ENCODE measurements at places on chromosomes 6 and 20.

- DNase-seq: no peak
- no peaks in the 10 kb centered on the region for H3K4me1 ChIP-seq
- H3K4me3 ChIP-seq: no peak overlapping the region
- peaks cover 17% of the 10 kb centered on the region for H3K27me3 ChIP-seq
- no peaks in the 10 kb centered on the region for H3K36me3 ChIP-seq
Measured at GRCh38 chr6:66344796-66345195, 637.8 kb upstream of the EYS start.

- no peak for DNase-seq
- H3K36me3 ChIP-seq: no peaks in the 10 kb centered on the region
- H3K4me3 ChIP-seq: no peak overlapping the region
- peaks cover 50% of the 10 kb centered on the region for H3K27me3 ChIP-seq
Measured at GRCh38 chr20:63366390-63367365, 5.5 kb upstream of the CHRNA4 start.

- peak overlapping the region; percentile 86 for H3K27ac ChIP-seq
- peak overlapping the region; percentile 75 for H3K4me3 ChIP-seq
- H3K4me1 ChIP-seq: peaks cover 35% of the 10 kb centered on the region
- DNase-seq: no peak
- no peaks in the 10 kb centered on the region for H3K36me3 ChIP-seq
Measured at GRCh38 chr6:163414946-163415619, 565 bp downstream of the QKI start.

- H3K4me3 ChIP-seq: no peak overlapping the region
- peaks cover 24% of the 10 kb centered on the region for H3K4me1 ChIP-seq
- no peak for DNase-seq
- H3K27me3 ChIP-seq: peaks cover 7% of the 10 kb centered on the region
Measured at GRCh38 chr20:48015943-48016723, 230.9 kb upstream of the SULF2 start.

DNA sequence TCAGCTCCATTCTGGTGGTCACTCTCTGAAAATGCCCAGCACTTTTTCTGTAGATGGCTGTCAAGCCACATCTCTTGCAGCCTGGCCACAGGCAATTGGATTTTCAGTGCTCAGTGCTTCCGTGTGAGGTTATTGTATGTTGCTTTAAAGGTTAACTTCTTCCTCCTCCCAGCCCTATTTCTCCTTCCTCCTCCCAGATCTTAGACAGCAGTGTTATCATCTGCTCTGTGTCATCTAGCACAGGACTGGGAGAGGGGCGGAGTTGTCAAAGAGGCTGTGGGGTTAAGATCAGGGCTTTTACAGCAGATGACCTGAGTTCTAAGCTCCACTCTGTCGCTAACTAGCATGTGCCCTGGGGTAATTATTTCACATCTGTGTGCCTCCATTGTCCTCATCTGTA lies 129.0 kb downstream of the PHACTR3 start:
- H3K4me3 ChIP-seq: no peak overlapping the region
- no peak for DNase-seq
- H3K4me1 ChIP-seq: no peaks in the 10 kb centered on the region
- H3K27me3 ChIP-seq: no peaks in the 10 kb centered on the region

DNA sequence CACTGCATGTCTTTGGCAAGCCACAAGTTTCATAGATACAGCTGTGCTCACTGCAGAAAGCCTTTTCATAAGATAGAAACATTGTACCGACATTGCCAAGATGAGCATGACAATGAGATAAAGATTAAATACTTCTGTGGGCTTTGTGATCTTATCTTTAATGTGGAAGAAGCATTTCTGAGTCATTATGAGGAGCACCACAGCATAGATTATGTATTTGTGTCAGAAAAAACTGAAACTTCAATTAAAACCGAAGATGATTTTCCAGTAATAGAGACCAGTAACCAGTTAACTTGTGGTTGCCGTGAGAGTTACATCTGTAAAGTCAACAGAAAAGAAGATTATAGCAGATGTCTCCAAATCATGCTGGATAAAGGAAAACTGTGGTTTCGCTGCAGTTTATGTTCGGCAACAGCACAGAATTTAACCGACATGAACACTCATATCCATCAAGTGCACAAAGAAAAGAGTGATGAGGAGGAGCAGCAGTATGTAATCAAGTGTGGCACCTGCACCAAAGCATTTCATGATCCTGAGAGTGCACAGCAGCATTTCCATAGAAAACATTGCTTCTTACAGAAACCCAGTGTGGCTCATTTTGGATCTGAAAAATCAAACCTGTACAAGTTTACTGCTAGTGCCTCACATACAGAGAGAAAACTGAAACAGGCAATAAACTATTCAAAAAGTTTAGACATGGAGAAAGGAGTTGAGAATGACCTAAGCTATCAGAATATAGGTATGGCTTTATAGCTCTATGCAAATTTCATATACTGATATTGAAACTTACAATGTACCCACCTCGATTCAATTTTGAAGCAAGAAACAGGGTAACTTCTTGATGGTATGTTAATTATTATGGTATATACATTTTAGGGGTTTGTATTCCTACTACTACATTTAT lies 23.9 kb upstream of the BAG2 start:
- peaks cover 10% of the 10 kb centered on the region for H3K4me1 ChIP-seq
- no peak overlapping the region for H3K4me3 ChIP-seq
- DNase-seq: no peak
- peaks cover 66% of the 10 kb centered on the region for H3K36me3 ChIP-seq
- no peaks in the 10 kb centered on the region for H3K27me3 ChIP-seq
- peak overlapping the region; percentile 45 for H3K27ac ChIP-seq

- no peaks in the 10 kb centered on the region for H3K27me3 ChIP-seq
- no peaks in the 10 kb centered on the region for H3K36me3 ChIP-seq
- H3K4me3 ChIP-seq: no peak overlapping the region
- peak overlapping the region; percentile 53 for H3K27ac ChIP-seq
Measured at GRCh38 chr6:37882724-37883413, 63.3 kb downstream of the ZFAND3 start.

GRCh38 chr6:16183187-16183664 lies 54.3 kb downstream of the MYLIP start:
- H3K4me1 ChIP-seq: peaks cover 17% of the 10 kb centered on the region
- H3K36me3 ChIP-seq: no peaks in the 10 kb centered on the region

DNA sequence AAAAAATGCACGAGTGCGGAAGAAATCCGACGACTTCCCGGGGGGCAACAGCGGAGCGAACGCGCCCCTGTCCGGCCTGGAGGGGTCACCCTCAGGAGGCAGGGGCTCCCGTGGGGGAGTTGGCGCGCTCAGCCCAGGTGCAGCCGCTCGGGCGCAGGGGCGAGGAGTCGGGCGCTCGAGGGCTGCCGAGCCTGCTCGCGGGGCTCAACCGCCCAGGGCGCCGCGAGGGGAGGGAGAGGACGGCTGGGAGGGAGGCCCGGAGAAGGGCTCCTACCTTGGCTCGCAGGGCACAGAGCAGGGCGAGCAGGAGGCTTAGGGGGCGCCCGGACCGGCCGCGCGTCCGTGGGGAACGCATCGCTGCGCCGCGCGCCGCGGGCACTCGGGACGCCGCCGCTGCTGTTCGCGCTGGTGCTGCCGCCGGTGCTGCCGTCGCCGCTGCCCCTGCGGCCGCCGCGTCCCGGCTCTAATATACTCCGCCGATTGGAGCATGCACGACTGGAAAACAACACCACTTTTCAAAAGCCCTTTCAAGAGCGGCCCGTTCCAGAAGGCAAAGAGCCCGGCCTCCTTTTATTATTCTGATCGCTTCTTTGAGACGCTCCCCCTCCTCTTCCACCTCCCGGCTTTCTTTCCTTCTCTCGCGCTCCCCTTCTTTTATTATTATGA lies 490 bp downstream of the JAG1 start:
- H3K27me3 ChIP-seq: peaks cover 6% of the 10 kb centered on the region
- H3K4me3 ChIP-seq: peak overlapping the region; percentile 98
- H3K36me3 ChIP-seq: peaks cover 3% of the 10 kb centered on the region
- peaks cover 40% of the 10 kb centered on the region for H3K4me1 ChIP-seq
- no peak for DNase-seq

GRCh38 chr20:34532320-34532719 lies 16.1 kb downstream of the DYNLRB1 start:
- H3K4me1 ChIP-seq: peaks cover 4% of the 10 kb centered on the region
- no peak overlapping the region for H3K4me3 ChIP-seq
- DNase-seq: no peak
- no peaks in the 10 kb centered on the region for H3K27me3 ChIP-seq
- H3K27ac ChIP-seq: no peak overlapping the region

DNA sequence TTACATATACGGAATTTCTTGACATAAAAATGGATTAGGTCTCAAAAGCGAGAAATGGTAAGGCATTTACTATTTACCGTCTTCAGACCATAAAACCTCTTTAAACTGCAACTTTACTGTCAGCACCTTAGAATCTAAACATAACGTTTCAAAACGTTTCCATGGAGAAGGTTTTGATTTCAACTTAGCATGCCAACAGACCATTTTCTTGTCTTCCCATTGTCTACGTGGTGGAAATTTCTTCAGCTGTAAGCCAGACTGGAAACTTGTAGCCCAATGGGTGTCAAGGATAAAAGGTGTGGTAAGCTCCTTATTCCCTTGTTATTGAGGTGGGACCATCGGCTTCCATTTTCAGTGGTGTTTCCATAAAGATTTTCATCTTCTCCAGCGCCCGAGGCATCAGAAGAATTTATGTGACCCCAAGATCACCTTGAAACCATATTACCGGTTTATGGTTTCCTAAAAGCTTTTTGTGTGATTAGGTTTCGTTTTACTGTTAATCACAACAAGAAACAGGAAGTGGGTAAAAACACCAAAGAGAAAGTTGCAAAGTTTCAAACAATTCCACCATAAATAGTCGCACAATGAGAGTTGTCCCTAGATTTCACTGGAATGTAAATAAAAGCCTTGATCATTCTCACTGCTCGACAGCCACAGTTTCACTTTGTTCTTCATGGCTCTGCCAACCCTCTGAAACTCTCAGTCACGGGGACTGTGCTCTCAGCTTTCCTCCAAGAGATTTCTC lies 63.0 kb upstream of the CD2AP start:
- DNase-seq: no peak
- no peaks in the 10 kb centered on the region for H3K36me3 ChIP-seq
- H3K27me3 ChIP-seq: no peaks in the 10 kb centered on the region
- H3K4me3 ChIP-seq: peak overlapping the region; percentile 51
- peak overlapping the region; percentile 78 for H3K27ac ChIP-seq

Measured in mesothelial cell of epicardium (in vitro differentiated cells).